ENCODE measurements at places on chromosomes 4 and X.
A peak's percentile ranks its signal among the peaks of the same experiment; 100 is the strongest.

GRCh38 chr4:5866841-5867813 is 25.8 kb downstream of the CRMP1 start:
- no peak for DNase-seq

DNA sequence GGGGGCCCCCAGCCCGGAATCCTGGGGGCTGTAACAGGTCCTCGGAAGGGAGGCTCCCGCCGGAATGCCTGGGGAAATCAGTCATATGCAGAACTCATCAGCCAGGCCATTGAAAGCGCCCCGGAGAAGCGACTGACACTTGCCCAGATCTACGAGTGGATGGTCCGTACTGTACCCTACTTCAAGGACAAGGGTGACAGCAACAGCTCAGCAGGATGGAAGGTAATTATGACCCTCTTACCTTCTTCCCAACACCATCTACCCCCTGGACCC is 1.0 kb downstream of the FOXO4 start:
- DNase-seq: no peak

- no peak for DNase-seq
These were observed 1.7 kb upstream of the ABRAXAS1 start for GRCh38 chr4:83486457-83487129.

DNA sequence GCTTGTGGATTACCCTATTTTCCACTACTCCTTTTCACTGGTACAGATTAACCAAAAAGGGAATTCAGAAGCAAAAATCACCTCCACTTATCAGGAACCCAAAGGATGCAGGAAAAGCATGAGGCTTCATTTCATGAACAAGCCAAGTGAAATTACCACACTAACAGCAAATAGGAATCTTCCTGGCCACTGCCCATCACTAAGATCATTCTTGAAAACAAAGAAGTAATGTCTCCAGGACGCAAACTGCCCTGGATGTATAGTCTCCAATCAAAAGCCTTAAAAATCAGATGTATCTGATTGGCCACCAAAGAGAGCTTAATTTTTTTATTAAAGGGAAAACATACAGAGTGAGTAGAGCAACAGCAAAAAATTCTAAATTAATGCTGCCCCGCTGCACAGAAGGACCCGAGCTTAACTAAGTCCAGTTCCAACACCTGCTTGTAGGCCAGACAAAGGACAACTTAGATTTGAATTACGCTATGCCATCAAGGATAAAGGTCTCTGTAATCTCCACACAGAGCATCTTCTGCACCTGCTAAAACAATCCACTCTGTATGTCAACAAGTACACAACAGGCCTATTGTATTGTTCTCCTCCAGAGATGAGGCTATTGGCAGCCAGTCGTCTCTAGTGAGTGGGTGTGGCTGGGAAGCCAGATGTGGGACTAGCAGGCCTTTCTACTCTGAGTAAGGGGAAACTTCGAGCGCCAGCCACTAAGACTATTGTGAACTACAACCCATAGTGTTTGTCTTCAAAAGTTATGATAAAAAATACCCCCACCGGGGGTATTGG is 12.4 kb downstream of the ZDHHC9 start:
- DNase-seq: peak; percentile 41

DNA sequence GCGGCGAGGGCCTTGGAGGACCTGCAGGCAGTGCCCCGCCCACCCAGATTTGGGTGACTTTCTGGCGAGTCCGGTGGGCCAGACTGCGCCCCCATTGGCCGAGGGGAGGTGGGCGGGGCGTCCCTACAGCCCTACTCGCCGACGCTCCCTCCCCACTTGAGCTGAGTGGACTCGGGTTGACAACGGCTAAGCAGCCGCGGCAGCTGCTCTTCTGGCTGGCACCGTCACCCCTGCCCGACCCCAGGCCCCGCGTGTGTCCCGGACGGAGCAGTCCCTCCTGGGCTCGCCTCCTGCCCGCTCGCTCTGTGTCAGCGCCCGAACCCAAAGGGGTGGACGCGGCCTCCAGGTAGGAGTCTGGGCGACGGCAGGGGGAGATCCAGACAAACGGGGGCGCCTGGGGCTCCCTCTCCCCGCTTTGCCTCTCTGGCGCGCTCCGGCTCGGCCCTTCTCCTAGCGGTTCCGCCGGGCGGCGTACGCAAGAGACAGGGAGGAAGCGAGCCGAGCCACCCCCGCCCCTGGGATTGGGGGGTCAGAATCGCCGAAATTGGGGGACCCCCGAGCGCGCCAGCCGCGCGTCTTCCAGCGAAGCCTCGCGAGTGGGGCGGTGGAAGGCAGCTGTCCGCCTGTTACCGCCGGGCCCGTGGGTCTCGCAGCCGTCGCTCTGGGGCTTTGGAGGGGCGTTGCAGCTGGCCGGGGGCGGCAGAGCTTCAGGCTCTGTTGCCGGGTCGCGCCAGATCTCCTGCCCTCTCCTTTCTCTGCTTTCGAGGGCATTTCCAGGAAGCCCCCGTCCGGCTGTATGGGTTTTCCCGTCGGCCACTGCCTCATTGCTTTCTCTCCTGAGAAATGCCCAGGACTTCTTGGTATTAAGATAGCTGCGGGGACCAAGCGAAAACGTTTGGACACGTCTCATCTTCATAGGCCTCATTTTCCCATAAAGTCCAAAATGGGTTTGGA is 46.3 kb downstream of the STARD8 start:
- DNase-seq: peak; percentile 80
